ENCODE measurements at places on chromosomes 6 and 20.

GRCh38 chr6:6865611-6866010 is 242.2 kb upstream of the RREB1 start:
- no peak for DNase-seq

DNA sequence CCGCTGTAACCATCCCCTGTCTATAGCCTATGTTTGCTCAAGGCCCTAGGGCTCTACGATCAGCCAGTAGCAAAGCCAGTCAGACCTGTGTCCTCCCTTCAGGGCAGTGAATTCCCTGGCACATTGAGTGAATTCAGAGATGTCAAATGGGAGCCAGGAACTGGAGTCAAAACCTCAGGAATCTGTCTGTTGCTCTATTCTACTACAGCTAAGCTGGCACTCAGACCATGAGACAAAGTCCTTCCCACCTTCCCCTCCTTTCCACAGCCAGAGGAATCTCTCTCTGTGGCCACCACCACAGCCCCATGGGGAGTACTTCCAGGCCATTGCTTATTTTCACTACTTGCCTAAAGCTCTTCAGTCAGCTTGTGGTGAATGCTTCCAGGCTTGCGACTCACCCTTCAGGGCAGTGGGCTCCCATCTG is 82.0 kb downstream of the PKIB start:
- no peak for DNase-seq

DNA sequence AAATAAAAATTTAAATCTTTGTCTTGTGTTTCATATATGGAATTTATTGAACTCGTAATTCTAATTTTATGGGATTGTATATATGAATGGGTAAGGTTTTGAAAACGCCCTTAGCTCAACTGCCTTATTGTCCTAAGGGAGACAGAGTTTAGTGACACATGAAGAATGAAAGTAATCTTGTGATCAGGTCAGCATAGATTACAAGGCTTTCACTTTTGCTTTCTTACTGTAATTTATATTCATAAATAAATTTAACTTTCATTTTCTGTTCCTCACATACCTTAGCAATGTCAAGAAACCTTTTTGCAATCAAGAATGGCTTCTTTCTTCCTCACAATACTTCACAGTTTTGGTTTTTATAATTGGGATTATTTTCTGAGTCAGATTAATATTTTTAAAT is 14.4 kb downstream of the KPNA5 start:
- DNase-seq: no peak

GRCh38 chr6:2229039-2229438 is 16.4 kb downstream of the GMDS start:
- no peak for DNase-seq

GRCh38 chr6:13766201-13766634 is 48.1 kb downstream of the MCUR1 start:
- no peak for DNase-seq

GRCh38 chr6:11770546-11771466 is 7.8 kb downstream of the ADTRP start:
- no peak for DNase-seq

DNA sequence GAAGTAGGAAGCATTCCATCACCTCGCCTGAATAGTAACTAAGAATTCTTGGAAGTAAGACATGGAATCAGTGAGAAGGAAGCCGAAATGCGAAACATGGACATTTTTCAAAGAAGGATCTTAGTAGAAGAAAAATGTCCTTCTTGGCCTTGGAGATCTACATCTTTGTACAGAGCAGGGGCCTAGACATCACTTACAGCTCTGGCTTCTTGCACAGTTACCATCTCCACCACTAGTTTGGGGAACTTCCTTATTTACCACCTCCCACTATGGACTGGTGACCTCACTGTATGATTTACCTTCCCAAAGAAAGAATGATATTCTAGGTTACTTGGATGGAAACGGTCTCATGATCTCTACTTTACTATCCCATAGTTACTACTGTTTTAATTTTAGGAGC is 15.7 kb downstream of the CASS4 start:
- no peak for DNase-seq

- DNase-seq: no peak
These were observed 589.1 kb downstream of the EYS start for GRCh38 chr6:65117817-65118409.

- DNase-seq: no peak
These were observed 159.2 kb upstream of the CST7 start for GRCh38 chr20:24789877-24790276.

GRCh38 chr20:53409447-53409717 is 184.3 kb downstream of the ZNF217 start:
- no peak for DNase-seq

- no peak for DNase-seq
These were observed 147.6 kb upstream of the TAB2 start for GRCh38 chr6:149169761-149170511.

DNA sequence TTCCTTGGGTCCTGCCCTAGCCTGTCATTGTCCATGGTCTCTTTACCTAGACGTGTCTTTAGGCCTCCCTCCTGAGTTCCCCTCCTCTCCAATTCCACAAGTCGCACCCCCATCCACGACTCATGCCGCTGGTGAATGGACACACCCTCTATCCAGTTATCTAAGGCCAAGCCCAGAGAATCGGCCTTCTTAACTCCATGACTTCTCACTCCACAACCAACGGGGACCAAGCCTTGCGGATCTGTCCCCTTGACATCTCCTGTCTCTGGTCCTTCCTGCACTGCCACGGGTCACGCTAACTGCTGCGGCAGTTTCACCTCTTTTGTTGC is 7.0 kb upstream of the RREB1 start:
- DNase-seq: no peak

DNA sequence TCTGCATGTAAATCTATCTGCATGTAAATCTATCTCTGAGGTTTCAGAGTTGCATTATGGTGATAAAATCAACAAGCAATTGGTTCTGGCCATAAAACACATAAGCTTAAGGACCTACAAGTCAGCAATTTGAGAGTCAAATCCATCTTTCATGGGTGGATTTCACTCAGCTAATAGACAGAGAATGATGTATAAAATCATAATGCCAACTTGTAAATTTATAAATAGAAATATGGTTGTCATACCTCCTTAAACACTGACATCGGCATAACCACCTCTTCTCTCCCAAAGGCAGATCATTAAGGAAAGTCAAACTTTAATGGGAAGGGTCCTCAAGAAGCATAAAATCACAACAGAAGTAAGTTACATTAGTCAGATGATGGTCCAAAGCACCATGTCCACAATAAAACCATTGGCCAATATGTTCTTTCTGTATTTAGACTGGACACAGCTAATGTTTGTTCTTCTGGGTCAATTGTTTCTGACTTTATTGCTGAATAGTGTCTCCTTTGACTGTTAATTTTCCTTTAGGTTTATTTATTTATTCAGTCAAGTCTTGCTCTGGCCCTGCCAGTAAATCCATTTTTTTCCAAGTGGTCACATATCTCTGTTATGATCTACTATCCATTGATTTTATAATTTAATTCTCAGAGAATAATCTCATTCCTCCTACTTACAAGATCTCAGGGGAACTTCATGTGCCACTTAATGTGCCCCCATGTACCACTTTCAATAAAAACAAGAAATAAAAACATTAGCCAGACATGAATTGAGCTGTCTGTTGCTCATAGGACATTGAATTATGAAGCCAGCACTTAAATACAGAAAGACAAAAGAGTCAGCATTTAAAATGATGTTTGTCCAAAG is 382.9 kb upstream of the IRAK1BP1 start:
- no peak for DNase-seq

- DNase-seq: no peak
These were observed 17.1 kb downstream of the TTK start for GRCh38 chr6:80021591-80021990.

GRCh38 chr6:132764370-132764769 is 6.7 kb upstream of the VNN2 start:
- DNase-seq: peak; percentile 7

GRCh38 chr6:129749749-129750120 is 39.8 kb upstream of the ARHGAP18 start:
- no peak for DNase-seq

- no peak for DNase-seq
These were observed 2.0 kb upstream of the SMOC2 start for GRCh38 chr6:168438783-168439520.

DNA sequence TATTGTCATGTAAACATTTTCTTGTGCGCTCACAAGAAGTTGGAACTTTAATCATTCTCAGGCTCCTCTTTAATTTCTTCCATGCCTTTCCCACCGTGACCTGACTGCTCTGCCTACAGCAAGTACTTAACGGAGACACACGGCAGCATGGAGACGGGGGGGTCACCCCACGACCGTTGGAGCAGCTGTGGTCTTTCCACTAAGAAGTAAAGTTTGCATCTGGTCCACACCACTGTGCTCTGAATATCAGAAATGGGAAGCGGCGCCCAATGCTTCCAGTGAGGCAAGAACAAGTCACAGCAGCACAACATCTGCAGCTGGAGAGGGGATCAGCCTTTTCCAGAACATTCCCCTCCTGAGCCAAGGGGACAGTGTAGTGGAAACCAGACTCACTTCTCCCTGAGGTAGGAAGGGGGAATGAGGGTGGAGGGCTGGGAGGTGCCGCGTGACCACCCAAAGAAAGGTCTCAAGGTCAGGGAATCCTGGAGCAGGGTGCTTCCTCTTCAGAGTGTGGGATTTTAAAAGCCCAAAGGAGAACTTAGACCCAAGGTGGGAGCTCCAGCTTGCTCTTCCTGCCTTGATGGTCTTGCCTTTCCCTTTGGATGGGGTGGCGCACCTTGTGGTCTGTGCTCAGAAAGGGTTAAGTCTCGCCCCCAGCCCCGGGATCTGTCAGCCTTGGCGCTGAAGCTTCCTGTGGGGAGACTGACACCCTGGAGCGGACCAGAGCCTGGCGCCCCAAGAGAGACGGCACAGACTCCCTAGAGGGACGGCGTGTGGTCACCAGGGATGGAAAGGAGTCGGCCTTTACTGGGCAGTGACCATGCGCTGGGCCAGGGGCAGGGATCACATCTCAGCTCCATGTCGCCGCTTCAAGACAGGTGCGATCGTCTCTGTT is 25.6 kb upstream of the SMOC2 start:
- no peak for DNase-seq

DNA sequence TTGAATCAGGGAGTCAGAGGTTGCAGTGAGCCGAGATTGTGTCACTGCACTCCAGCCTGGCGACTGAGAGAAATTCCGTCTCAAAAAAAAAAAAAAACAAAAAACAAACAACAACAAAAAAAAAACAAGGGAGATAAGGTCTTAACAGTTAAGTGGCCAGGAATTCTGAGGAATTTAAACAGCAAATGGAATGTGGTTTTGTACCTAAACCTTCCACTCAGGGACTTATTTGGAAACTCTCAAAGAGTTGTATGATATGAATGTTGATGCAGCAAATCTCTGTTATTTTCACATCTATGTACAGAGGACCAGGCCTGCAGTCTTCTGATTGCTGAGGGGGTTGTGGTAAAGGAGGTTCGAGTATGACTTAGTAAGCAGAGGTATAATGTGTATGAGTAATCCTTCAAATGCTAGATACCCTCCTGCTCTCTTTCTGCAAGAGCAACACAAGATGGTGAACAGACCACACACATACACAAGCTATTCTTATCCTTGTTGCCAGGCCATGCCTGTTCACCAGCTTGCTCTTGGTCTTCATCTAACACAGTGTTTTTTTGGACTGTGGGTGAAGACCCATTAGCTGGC is 174.9 kb upstream of the SCGN start:
- no peak for DNase-seq

DNA sequence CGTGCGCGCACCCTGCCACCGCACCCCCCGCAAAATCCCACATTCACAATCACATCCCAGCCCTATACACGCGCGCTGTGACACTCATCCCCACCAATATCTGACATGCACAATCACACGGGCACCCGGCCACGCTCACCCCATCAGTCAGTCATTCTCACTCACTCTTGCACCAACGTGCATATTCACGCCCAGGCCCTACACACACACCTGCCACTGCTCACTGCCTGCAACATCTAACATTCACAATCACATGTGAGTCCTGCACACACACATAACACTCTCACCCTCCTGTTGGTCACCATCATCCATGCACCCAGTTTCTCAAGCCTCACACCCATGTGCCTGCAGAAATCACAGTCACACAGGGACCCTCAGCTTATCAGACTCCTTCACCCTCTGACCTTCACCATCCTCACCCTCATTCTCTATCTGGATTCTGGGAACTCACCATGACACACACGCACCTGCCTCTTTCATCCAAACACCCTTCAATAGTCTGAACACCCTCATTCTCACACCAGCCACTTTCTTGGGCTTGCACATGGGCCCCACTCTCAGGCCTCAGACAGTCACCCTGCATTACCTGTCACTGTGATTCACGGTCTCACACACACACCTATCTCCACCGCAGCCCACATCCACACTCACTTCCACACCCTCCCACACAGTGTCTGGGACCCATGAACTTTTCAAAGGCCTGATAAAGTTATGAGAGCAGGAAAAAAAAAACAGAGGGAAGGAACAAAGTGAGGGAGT is 748 bp upstream of the ATP9A start:
- DNase-seq: no peak

DNA sequence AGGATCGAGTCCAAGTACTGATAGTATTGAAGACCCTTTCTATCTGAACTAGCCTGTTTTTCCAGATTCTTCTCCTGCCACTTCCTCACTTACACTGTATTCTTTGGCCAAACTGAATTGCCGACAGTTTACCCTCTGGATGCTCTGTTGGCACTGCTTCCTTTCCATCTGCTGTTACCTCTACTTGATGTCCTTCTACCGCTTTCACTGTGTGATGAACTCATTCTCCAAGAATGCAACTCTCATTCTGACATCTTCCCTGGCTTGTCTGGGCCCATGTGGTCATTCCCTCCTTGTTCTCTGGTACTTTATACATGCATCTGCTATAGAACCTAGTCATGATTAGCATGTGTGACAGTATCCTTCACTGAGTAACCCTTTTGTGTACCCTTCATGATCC is 16.3 kb downstream of the RPRD1B start:
- no peak for DNase-seq

DNA sequence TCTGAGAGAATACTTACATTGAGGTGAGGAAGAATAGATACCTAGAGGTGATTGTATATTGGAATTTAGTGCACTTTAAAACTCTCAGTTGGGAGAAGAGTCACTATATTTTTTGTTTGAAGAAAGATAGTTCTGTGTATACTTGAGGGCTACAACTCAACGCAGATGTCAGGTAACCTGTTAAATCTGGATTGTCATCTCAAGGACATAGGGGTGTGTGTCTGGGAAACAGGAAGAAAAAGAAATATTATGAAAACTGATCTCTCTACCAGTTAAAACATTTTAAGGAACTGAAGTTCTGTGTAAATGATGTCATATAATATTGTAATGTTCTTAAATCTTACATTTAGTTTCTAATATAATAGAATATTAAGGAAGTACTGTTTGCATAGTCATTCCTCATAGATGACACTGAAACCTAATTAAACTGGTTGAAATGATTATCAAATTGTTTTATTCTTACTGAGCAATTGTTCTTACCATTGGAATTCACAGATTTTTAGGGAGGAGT is 86.2 kb downstream of the SMAP1 start:
- DNase-seq: no peak

- no peak for DNase-seq
These were observed 207.7 kb downstream of the BTBD9 start for GRCh38 chr6:38432079-38432478.

Measured in dorsolateral prefrontal cortex (tissue), 122 donors.